ENCODE measurements at places on chromosomes 13 and 19.

GRCh38 chr13:84896128-84896527 lies 903.1 kb downstream of the SLITRK6 start:
- DNase-seq = peak; percentile 20

- DNase-seq = no peak
Observed at GRCh38 chr13:18952225-18953016, 229.2 kb downstream of the TUBA3C start.

DNA sequence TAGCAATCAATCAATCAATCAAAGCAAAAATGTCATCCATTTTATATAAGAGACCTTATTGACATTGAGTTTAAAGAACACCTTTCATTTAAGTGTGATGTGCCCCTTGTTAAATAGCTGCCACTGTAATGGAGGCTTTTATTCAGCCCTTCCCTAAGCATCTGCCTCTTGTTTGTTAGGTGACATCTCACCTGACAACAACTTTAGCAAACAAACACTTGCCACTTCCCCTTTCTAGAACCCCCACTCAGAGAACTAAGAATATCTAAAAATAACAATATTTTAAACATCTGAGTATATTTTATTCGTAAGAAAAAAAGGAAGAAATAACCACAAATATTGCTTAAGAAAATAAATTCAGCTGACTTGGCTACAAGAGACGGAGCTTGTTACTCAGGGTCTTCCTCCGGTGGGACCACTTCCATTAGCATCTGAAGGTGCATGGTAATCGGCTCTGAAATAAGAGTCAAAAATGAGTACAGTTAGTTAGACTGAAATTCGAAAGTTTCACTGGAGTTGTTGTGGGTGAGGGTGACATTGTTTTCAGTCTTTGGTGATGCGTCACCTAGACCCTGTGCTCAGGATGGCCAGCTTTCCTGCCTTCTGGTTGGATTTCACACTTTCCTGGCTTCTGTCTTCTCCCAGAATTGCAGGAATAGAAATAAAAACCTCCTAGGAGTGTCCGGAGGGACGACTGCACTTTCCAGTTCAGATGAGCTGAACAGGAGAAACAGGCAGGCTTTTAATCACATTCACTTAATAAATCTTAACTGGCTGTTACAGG lies 39.1 kb downstream of the SLC7A9 start:
- peak; percentile 45 for DNase-seq

GRCh38 chr13:90640976-90641375 lies 706.5 kb upstream of the MIR17HG start:
- DNase-seq = no peak

DNA sequence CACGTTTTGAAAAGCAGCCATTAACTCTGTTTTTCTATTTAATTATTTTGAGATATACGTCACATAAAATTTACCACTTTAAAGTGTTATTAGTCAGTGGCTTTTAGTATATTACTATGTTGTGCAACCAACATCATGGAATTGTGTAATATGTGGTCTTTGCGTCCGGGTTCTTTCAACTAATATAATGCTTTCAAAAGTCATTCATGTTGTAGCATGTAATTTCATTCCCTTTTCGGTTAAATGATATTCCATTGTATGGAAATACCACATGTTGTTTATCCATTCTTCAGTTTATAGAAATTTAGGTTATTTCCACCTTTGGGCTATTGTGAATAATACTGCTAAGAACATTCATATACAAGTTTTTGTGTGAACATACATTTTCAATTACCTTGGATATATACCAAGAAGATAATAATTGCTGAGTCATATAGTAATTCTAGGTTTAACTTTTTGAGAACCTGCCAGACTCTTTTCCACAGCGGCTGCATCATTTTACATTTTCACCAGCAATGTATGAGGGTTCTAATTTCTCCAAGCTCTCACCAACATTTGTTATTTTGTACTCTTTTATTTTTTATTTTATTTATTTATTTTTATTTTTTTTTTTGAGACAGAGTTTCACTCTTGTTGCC lies 28.1 kb upstream of the CLDN10 start:
- DNase-seq = no peak

- DNase-seq = no peak
Observed at GRCh38 chr13:42548731-42549551, 25.0 kb upstream of the TNFSF11 start.

DNA sequence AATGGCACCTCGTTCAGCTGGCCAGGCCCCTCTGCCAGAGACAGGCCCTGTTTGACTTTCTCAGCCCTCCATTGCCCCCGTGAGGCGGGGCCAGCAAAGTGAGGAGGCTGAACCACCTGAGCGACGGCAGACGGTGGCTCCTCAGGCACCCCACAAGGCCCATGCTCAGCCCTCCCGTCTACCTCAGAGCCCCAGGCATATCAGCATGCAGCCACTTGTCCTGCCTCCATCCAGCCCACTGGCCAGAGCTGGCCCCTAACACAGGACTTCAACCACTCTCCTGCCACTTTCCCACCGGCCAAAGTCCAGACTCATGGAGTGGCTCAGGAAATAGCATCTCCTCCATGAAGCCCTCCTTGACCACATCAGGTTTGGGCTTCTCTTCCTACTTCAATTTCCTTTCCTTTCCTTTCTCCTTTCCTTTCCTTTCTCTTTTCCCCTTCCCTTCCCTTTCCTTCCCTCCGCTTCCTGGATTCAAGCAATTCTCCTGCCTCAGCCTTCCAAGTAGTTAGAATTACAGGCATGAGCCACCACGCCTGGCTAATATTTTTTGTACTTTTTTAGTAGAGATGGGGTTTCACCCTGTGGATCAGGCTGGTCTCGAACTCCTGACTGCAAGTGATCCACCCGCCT lies 9.3 kb downstream of the SLC7A10 start:
- no peak for DNase-seq

DNA sequence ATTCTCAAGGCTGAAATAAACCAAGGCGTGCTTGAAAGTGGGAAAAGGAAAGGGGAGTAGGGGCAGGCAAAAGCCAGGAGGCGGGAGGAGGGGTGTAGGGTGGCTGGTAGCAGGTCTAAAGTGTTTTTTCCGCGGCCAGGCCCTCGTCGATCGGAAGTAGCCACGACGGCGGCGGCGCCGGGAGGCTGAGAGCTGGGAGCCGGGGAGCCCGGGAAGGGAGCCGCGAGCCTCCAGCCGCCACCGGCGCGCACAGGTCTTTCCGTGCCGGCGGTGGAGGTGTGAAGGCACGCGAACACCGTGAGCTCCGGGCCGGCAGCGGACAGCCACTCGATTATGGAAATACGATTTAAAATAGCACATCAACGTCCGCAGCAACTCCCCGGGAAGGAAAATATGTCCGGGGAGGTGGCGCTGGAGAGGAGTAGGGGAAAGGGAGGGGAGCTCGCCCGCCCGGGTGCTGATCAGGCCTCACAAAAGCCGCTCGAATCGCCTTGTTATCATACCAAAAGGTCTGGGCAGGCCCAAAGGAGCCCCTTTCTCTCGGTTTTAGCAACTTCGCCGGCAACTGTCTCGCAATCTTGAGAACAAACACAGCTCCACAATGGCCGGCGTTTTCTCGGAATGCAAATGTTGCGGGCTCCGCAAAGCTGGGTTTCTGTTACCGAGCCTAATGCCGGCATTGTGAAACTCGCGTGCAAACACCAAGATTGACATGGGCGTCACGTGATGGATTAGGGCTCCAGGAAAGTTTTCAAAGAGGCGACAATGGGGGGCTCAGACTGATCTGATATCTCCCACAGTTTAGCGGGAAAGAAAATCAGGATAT lies 2.9 kb upstream of the PCDH8 start:
- no peak for DNase-seq

DNA sequence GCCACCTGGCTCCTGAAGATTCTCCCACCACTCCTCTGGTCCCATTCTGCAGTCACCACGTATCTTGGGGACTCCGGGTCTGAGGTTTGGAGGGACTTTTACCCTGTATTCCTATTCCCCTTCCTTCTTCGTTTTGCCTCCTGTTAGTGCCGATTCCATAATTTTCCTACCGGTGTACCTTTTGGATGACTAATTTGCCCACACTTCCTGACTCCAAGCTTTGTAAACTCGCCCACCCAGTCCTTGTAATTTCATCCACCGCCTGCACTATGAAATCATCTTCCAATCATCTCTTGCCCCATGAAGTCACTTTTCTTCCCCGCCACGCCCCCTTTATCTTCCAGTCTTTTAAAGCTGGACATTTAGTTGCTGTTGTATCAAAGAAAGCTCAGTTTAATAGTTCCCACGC lies 572 bp downstream of the UCHL3 start:
- DNase-seq = no peak

DNA sequence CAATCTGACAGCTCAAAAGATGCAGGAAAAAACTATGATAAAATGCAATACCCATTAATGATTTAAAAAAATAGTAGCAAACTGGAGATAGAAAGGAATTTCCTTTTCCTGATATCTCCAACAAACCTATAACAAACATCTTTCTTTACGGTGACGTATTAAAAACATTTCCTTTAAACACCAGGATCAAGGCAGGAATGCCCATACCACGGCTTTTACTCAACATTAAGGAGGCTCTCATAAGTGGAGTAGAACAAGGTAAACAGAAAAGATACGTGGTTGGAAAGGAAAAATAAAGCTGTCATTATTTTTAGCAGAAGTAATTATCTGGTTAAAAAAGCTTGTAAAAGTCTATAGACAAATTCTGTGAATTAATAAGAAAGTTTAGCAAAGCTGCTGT lies 61.1 kb downstream of the MIPEP start:
- no peak for DNase-seq

- DNase-seq = no peak
Observed at GRCh38 chr13:42617221-42617620, 43.3 kb downstream of the TNFSF11 start.

DNA sequence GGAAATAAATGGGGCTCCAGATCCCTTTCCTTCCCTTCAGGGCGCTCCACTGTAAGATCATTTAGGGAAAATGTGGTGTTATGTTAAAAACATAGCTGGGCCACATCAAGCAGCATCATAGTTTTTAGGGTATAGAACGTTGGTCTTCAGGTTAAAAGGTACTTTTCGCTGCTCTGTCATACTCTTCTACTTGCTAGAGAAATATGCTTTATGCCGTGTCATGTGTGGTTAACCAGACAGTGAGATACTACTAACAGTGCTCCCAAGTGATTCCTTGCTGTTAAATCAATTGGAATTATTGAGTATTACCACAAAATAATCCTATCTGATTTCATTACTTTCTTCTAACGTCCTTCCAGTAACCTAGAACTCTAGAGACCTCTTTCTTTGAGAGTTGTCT lies 1.1 kb upstream of the NDFIP2 start:
- no peak for DNase-seq

- DNase-seq = no peak
Observed at GRCh38 chr19:45169602-45170001, 8.4 kb downstream of the TRAPPC6A start.

DNA sequence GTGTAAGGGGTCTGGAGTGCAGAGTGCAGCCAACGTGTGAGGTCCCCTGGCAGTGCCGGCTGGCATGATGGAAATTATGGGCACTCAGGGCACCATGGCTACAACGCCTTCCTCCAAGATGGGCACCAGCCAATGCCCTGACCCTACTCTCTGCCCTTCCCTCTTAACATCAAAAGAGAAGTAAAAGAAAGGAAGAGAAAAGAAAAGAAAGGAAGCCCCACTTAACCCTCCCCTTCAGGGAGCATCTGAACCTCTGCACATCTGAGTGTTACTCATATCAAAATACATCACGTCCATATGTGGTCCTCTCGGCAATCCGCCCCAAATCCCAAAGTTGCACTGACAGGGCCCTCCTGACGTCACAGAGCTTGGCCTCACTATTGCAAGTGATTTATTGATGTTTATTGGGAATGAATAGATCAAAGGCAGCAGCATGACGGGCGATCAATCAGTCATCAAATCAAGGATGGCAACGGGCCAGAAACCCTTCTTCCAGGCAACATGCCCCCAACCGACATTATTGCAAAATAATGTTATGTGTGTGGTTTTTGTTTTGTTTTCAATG lies 1.3 kb downstream of the TSHZ3 start:
- DNase-seq = no peak

DNA sequence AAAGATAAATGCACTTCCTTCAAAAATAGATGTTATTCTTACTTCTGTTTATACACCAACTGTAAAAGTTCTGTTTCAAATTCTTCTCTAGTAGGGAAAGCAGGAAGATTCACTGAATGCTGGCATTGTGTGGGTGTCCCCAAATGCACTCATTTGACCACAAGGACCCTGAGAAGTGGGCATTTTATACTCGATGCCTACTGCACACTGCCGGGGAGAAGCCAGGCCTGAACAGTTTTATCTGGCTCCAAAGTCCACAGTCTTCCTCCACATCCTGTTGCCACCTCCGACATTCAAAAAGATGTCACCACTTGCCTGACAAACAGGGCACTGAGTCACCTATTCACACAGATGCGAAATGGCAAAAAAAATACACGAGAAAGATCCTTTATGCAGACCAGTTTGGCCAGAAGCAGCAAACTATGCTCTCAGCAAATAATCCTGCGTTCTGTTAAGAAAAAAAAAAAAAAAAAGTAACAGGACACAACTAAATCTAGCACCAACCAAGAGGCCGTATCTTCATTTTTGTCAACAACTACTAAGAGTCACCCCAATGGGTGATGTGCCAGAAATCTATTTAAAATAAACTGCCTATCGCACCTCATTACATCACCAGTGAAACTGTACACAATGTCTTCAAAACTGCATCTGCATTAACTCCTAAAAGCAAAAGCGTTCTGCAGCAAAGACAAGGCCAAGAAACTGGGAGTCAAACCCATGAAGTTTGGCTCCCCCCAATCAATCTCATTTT lies 6.2 kb downstream of the ZC3H4 start:
- DNase-seq = no peak

GRCh38 chr13:46184277-46184699 lies 2.3 kb upstream of the LCP1 start:
- DNase-seq = no peak

GRCh38 chr19:5336195-5336965 lies 4.2 kb downstream of the PTPRS start:
- DNase-seq = no peak

GRCh38 chr19:7489609-7490044 lies 792 bp upstream of the PEX11G start:
- no peak for DNase-seq

DNA sequence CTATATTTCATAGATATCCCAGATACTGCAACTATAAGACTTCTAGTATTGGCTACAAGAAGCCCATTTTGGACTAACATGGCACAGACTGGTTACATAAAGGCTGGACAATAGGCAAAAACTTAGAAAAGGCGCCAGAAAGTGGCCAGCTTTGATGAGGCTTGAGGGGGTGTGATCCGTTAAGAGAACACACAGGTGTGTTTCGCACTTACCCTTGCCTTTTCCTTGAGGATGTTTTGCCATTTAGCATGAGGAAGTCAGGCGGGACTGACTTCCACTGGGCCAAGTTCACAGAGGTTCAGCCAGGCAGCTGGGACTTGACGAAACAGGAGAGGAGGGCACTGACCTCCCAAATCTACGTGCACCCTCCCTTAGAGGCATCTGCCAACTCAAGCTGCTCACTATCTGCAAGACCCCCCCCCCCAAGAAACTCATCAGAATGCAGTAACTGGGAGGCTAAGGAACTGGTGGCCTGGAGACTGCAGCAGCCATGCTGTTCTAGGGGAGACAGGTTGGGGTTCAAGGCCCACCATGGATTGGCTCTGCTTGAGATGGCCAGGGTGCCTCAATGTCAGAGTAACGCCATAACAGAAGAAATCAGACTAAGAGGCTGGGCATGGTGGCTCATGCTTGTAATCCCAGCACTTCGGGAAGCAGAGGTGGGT lies 4.5 kb upstream of the LIN7B start:
- no peak for DNase-seq

GRCh38 chr19:459724-460511 lies 915 bp downstream of the SHC2 start:
- DNase-seq = no peak
